ENCODE measurements at places on chromosomes 4 and X.

DNA sequence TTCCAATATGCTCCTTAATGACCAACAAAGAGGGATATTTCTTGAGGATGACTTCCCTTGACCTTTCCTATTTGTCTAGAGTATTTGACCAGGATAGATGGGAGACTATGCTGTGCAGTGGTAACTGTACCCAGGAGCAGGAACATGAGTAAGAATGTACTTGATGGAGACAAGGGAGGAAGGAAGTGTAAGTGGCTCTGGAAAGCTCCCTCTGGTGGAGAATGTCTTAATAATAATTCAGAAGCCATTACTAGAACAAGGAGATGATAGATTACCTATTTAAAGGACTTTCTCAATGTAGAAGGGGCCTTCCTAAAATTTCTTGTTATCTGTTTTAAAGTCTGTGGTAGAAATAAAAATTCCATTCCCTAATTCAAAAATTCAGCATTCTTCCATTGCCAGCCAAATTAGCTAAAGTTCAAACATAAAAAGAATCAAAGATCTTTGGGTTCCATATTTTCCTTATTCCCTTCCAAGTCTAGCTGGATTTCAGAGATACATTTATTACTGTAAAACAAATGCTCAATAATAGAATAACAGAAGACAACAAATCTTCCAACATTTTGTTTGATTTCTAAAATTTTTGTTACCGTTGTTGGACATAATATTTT lies 83.8 kb downstream of the GRID2 start:
- DNase-seq, result no peak

DNA sequence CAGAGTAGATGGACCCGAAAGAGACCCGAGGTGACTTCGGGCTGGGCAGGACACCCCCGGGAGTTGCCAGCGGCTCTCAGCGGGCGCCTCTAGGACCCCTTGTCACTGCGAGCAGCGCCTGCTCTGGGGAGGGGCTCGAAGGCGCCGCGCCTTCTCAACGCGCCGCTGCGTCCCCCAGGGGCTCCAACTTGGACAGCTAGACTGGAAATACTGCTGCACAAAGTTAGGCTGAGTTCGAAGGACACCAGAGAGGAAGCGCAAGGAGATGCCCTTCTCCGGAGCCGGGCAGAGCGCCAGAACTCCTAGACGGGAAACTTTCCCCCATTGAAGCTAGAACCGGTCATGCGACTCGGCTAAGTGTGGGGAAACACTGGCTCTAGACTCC lies 493 bp upstream of the KCNIP4 start:
- DNase-seq, result no peak

DNA sequence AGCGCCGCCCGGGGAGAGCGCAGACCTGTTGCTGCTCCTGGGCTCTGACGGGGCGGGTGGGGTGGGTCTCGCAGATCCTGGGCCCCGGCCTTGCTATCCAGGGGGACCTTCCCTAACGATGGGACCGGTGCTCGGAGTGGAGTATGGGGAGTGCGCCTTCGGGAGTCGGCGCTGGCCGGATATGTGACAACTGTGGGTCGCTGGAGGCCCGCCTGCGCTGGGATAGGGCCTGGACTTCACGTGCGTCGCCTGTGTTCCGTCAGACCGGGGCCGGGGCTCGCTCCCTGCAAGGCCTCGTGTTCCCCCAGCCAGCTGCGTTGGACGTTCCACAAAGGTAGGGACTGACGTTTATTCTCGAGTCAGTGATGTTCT lies 1.3 kb downstream of the TBL1X start:
- DNase-seq, result peak; percentile 41

DNA sequence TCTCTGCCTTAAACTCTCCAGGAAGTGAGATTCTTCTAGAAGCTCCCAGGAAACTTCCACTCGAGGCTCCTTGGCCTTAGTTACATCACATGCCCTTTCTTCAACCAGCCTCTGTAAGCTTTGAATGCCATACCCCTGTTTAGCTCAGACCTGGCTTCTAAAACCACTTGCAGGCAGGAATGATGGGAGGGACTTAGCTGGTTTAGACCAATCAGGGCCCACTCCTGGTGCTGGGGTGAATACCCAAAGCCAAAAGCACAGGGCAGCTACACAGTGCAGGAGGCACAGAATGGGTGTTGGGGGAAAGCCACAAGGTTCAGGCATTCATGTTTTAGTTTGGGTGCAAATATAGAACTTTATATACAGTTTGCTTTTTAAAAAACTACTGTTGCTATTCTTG lies 296.2 kb downstream of the FRMPD4 start:
- DNase-seq, result no peak

GRCh38 chrX:40524423-40524822 lies 56.3 kb upstream of the ATP6AP2 start:
- no peak for DNase-seq

GRCh38 chr4:25856756-25857155 lies 6.0 kb downstream of the SEL1L3 start:
- DNase-seq, result no peak

DNA sequence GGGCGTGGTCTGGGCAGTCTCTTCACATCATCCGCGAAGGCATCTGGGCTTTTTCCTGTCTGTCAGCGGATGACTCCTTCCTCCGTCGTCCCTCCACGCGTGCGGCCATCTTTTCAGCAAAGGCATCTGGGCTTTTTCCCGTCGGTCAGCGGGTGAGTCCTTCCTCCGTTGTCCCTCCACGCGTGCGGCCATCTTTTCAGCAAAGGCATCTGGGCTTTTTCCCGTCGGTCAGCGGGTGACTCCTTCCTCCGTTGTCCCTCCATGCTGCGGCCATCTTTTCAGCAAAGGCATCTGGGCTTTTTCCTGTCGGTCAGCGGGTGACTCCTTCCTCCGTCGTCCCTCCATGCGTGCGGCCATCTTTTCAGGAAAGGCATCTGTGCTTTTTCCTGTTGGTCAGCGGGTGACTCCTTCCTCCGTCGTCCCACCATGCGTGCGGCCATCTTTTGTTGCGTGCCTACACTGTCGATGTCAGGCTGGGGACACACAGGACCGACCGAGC lies 12.3 kb upstream of the TMEM271 start:
- DNase-seq, result no peak

GRCh38 chr4:140615451-140615850 lies 46.7 kb upstream of the UCP1 start:
- no peak for DNase-seq

DNA sequence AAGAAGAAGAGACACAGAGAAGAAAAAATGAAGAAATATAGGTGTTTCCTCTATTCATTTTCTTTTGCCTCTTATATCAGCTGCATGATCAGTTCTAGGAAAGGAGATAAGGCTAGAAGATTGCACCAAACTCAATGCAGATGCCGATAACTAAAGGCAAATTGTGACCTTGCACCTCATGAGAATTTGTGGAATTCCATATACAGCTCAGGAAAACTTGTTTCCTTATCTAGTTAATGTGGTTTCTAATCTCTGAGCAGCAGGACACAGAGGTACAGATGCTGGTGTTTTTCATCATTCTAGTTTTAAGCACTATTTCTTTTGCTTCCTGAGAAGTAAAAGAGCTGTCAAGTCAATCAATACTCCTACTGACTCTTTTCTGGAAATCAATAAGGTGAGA lies 104.6 kb upstream of the NWD2 start:
- DNase-seq, result no peak

GRCh38 chrX:38112566-38112965 lies 106.2 kb downstream of the SYTL5 start:
- no peak for DNase-seq

DNA sequence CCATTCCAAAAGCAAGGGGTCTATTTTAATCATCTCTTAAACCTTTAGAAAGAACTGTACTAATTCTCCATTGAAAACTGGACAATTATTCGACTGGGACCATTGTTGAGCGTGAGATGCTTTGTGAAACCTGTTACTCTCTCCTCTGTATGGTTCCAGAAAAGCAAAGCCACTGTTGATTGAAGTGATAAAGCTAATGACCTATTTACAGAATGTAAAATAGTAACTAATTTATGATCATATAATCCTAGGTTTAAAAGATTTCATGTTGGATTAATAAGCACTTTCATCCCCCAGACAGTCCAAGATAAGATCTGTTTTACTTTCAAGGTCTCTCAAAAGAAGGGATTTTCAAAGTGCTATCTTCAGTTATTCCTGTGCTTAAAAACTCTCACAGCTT lies 614.5 kb downstream of the TMA16 start:
- DNase-seq, result no peak

GRCh38 chr4:180219080-180219479 lies 2024.1 kb upstream of the TENM3 start:
- DNase-seq, result no peak

GRCh38 chr4:107736037-107736436 lies 16.0 kb upstream of the PAPSS1 start:
- DNase-seq, result no peak

- no peak for DNase-seq
Measured at GRCh38 chr4:19381068-19381467, 870.6 kb upstream of the SLIT2 start.

GRCh38 chr4:74540193-74540592 lies 95.3 kb downstream of the AREG start:
- no peak for DNase-seq

GRCh38 chrX:150692296-150692695 lies 900 bp upstream of the MTMR1 start:
- DNase-seq, result no peak

GRCh38 chr4:2761035-2761923 lies 5.1 kb upstream of the TNIP2 start:
- peak; percentile 50 for DNase-seq

DNA sequence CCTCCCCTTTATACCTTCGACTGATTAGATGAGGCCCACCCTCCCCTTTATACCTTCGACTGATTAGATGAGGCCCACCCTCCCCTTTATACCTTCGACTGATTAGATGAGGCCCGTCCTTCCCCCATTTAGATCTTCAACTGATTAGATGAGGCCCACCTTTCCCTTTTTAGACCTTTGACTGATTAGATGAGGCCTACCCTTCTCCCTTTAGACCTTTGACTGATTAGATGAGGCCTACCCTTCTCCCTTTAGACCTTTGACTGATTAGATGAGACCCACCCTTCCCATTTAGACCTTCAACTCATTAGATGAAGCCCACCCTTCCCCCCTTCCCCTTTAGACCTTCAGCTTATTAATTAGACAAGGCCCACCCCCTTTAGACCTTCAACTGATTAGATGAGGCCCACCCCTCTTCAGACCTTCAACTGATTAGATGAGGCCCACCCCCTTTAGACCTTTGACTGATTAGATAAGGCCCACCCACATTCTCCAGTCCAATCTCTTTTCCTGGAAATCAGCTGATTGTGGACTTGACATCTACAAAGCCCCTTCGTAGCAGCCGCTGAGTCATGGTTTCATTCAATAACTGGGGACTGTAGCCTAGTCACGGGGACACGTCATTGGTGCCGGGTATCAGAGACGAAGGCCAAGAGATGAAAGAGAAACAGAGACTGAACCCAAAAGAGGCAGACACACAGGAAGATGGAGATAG lies 28.8 kb upstream of the IL3RA start:
- DNase-seq, result peak; percentile 56

All from stimulated activated CD8-positive, alpha-beta memory T cell treated with anti-CD3 and anti-CD28 coated beads, Interleukin-4, amount 100 ng/mL, for 48 hours (primary cell).